ENCODE measurements at places on chromosomes 16 and 17.
A peak's percentile ranks its signal among the peaks of the same experiment; 100 is the strongest.

GRCh38 chr16:75919664-75920063 lies 193.4 kb upstream of the CPHXL start:
- no peak for DNase-seq

DNA sequence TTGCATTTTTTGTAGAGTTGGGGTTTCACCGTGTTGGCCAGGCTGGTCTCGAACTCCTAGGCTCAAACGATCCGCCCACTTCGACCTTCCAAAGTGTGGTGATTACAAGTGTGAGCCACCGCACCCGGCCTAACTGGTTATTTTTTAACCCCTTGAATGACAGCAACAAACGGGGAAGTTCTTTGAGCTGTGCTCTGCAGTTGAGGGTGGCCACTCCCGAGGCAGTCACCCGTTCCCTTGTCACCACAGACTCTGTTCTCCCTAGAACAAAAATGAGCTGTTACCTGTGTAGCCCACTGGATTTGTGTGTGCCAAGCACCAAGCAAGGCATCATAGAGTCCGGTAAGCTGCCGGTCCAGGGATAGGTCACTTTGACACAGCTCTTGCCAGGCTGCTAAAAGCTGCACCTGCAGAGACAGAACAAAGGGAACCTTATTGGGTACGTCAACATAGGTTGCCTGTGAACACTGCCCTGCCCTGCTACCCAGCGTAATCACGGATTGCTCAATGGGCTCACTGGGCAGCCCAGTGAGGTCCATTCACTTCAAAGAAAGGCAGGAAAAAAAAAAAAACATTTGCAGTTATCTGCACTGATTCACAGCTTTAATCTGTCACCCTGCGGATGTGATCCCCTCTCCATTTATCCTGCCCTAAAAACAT lies 19.6 kb downstream of the COG7 start:
- no peak for DNase-seq

DNA sequence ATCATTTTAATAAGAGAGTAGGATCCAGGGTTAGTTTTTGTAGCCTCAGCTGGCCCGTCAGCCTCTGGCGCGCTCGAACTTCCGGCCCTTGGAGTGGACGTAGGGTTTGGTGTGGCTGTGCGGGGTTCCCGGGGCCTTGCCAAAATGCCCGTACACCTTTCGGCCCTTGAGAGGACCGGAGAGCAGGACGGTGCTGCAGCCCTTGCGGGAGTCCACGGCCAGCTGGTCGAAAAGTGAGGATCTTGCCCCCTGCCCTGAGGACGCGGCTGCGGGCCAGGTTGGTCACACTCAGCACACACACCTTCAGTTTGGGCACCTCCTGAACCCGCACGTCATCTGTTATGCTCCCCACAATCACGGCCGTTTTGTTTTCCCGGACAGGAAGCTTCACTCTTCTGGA lies 42.2 kb upstream of the CNTNAP4 start:
- no peak for DNase-seq

DNA sequence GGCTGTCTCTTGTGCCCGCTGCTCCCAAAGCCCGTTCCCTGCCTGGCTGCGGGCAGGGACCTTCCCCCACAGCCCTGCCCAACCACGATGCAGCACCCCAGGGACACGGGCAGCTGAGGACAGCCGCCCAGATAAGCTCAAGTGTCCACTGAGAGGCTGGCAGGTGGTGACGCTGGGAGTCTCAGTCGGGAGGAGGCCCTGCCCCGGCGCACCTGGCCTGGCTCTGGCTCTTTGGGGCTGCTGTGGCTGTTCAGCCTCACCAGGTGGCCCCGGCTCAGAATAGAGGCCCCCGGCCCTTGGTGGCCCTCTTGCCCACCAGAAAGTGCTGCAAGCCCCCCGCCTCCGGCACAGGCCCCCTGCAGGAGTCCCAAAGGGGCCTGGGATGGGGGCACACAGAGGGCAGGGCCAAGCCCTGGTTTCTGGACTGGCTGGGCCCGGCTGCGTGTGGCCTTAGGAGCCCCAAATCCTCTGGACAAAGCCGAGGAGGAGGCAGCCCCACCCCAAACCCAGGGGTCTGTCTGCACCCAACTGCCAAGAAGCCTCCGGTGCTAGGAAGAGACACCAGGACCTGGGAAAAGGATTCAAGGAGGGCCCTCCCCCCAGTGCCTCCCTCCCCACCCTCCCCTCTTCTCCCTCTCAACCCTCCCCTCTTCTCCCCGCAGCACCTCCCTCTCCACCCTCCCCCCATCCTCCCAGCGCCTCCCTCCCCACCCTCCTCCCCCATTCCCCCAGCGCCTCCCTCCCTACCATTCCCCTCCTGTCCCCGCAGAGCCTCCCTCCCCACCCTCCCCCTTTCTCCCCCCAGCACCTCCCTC lies 5.3 kb downstream of the NTHL1 start:
- DNase-seq: no peak

DNA sequence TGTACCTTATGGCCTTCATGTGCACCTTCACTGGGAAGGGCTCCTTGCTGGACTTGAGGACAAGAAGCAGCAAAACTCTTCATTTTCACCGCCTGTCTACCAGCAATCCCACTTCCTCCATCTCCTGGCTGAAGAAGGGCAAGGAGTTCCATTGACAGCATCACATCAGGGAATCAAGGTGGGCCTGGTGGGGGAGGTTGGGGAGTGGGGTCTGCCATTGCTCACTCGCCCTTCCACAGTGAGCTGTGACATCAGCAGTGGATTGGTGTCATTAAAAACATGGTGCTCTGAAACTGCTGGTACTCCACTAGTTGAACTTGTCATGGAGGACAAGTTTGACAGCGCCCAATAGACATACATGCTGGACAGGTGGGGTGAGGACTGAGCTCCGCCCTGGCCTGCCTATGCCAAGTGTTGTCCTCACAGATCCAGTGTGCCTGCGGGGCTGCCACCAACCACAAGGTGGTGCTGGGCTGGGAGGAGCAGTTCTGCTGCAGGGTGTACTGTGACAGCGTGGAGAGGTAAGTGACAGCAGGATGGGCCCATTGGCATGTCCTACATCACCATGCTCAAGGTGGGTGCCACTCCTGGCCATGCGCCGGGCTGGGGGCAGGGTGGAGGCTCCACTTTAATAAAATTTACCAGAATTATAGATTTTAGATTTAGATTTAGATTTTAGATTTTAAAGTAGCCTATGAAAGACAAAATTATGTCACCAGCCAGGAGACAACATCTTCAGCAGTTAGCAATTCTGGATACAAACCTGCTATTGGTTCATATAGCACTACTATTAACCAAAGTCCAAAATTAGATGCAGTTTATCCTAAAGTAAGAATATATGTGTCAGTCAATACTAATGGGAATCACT lies 1729.1 kb downstream of the TP53TG3F start:
- DNase-seq: no peak

DNA sequence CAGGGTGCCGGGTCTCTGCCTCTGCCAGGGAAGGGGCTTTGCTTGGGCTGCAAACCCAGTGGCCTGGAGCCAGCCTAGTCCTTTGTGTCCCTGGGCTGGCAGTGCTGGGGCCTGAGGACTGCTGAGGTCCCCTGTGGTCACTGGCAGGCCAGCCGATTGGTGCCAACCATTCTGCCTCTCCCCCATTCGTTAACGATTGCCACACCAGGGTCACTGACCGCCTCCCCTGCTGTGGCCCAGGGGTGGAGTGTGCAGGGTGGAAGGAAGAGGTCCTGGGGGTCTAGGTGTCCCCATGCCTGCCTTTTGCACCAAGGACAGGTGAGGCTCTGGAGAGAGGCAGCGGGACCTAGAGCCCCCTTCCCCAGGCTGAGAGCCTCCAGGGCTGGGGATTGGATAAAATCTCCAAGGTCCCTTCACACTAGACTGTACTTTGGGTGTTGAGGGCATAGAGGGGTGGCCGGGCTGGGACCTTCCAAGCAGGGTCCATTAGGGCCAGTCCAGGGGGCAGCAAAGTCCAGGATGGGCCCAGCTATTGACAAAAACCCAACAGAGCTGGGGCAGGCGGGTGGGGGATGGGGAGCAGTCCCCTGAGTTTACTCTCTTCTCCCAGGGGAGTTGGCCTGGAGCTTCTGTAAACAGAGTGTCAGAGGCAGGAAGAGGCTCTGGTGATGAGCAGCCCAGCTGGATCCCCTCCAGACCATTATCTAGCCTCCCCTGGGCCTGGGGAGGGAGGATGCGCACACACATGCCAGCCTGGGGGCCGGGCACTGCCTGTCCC lies 1.1 kb downstream of the VASN start:
- DNase-seq: peak; percentile 95

DNA sequence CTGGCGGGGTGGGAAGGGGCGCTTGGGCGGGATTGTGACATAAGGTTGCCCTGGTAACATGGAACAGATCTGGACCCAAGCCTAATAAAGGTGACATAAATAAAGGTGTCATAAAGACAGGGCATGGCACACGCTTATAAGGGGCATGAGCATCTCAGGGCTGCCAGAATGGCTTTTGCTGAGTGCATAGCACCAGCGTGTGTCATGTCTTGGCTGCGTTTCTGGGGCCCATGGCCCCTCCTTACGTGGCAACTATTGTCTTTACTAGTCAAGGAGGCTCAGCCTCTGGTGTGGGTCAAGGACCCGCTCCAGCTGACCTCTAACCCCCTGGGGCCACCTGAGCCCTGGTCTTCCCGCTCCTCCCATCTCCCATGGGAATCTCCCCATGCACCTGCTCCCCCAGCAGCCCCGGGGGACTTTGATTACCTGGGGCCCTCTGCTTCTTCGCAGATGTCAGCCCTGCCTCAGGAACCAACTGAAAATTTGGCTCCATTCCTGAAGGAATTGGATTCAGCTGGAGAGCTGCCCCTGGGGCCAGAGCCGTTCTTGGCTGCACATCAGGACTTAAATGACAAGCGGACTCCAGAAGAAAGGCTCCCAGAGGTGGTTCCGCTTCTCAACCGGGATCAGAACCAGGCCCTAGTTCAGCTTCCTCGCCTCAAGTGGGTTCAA lies 13.9 kb downstream of the LRRC37B start:
- peak; percentile 81 for DNase-seq

- peak; percentile 30 for DNase-seq
These were observed 94.8 kb upstream of the CBX4 start for GRCh38 chr17:79933863-79934652.

DNA sequence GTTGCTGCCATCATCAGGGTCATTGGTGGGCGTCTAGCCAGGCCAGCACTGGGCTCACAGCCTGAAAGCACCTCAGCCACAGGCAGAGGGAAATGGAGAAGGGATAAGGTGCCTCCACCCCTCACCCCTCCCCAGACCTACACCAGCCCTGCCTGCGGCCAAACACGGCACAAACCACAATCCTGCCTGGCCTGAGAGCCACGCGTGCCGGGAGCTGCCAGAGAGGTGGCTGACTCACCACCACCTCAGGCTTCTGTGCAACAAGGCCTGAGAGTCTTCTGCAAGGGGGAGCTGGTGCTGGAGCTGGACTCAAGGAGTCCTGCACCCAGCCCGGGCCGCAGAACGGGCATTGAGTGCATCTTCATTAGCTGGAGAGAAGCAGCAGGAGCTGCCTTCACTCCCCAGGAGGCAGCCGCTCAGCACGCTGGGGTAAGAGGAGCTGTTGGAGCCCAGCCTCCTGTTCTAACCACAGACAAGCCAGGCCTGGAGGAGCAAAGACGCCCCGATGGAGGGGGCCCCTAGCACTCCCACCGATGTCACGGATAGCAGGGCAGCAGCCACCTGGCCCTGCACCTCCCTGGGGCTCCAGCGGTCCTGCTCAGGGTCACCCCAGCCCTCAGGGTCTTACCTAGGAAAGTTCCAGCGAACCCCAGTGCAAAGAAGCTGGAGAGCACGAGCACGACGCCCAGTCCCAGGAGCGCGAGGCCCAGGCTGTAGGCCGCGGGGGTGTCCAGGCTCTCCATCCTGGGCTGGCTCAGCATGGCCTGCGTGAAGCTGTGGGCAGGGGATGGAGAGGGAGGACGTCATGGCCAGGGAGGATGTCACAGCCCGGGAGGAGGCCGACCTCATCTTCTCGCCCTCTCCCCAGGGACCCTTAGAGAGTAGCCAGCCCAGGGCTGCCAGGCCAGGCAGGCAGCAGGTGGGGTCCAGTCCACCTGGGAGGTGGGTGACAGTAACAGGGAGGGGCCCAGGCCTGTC lies 16.0 kb upstream of the RASD1 start:
- peak; percentile 98 for DNase-seq

DNA sequence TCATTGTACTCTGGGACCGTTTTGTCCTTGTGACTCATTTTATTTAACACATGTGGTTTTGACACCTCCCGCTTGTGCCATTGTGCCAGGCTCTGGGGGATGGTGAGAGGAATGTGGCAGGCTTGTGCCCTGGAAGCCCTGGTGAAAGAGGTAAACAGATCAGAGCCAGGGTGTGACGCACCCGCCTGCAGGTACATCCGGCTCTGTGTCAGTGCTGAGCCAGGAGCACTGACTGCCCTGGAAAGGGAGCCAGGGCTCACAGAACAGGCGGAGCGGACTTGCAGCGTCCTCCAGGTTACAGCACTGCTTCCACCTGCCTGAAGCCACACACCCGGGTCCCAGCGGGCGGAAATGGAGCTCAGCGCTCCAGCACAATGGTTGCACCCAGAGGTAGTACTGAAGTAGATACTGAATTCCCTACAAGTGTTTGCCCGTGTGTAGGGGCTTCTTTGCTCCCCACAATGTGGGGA lies 30.6 kb downstream of the CDRT15 start:
- no peak for DNase-seq

DNA sequence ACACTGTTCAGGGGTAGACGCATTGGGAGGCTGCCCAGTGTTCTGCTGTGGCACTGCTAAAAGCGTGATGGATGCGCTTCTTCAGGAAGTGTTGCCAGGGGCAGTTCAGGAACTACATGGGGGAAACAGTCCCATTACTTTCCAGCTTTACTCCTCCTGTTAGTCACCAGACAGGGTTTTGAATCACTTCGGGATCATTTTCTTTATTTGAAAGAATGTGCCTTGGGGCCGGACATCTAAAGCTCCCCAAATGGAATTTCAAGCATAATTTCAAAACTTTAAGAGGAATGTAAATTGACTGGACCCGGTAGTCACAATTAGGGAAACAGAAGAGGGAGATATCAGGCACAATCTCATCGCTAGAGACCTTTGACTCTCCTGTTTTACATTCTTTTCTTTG lies 1.3 kb upstream of the KRTAP2-1 start:
- DNase-seq: peak; percentile 96

DNA sequence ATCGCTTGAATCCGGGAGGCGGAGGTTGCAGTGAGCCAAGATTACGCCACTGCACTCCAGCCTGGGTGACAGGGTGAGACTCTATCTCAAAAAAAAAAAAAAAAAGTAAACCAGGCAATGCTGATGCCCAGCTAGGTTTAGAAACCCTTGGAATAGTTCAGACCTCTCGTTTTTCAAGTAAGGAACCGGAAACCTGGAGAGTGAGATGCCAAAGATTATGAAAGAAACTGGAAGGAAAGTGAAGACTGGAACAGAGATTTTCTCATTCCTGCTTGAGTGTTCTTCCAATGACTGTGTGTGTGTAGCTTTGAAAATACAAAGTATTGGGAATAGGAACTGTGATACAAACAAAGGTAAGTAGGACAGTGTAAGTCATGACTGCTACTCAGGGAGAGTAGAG lies 35.7 kb downstream of the MYH3 start:
- no peak for DNase-seq

- no peak for DNase-seq
These were observed 3.6 kb downstream of the COG1 start for GRCh38 chr17:73196500-73196899.

DNA sequence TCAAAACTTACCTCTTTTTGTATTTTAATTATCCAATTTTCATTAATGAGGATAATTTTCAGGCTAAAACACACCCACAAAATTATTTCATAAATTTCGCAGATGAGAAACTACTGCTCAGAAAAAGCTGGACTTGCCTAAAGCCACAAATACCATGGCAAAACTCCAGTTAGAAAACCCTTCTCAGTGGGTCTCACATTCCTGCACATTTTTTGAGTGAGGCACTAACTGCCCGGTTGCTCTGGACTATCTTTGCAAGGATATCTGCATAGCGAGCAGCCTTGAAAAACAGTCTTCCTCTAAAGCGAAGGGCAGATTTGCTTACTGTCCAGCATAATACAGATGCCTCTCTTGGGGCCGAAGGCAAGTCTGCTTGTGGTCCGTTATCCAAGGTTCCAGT lies 9.8 kb downstream of the MPHOSPH6 start:
- DNase-seq: peak; percentile 8

Measured in EH (cell line).